ENCODE measurements at places on chromosomes 11 and 22. TPM values are rescaled to one million over a fixed set of nuclear protein-coding genes. Genes with fewer than 3 reads are reported as not detected.

DNA sequence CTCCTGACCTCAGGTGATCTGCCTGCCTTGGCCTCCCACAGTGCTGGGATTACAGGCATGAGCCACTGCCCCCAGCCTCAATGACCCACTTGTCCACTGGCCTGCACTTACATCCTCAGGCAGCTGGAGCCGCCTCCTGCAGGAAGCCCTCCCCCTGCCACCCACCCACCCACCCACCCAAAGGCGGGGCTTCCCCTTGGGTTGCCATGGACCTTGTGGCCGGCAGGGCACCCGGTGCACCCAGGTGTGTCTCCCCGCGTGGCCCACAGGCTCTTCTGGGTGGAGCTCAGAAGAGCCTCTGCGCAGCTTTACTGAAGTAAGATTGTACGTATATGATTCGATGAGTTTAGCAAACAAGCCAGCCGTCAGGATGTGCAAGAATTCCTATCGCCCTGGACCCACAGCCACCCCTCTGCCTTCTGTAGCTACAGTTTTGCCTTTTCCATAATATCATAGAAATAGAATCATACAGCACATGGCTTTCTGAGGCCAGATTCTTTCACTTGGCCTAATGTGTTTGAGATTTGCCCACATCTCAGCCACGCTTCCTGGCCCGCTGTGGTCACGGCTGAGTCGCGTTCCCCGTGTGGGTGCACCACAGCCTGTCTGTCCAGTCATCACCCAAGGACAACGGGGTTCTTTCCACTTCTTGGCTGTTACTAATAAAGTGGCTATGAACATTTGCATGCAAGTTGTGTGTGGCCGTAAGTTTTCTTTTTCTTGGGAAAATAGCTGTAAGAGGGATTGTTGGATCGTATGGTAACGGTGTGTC is 5.3 kb upstream of the BRSK2 start:
- no peak overlapping the region for H3K27ac ChIP-seq
- no peak overlapping the region for H3K4me3 ChIP-seq
- H3K4me1 ChIP-seq, result no peaks in the 10 kb centered on the region
- DNase-seq, result no peak
- H3K36me3 ChIP-seq, result no peaks in the 10 kb centered on the region

SLC22A6 gene
- total RNA-seq, result not detected

FREY1 gene
- total RNA-seq, result 1.8 TPM

- no peaks in the 10 kb centered on the region for H3K36me3 ChIP-seq
- no peaks in the 10 kb centered on the region for H3K27me3 ChIP-seq
- H3K27ac ChIP-seq, result no peak overlapping the region
- no peak overlapping the region for H3K4me3 ChIP-seq
Measured at GRCh38 chr11:46003572-46003971, 81.1 kb downstream of the LARGE2 start.

- DNase-seq, result peak; percentile 84
- H3K27me3 ChIP-seq, result peaks cover 9% of the 10 kb centered on the region
- H3K4me3 ChIP-seq, result peak within 1 kb of the TSS; percentile 63
Measured at GRCh38 chr11:9003573-9004182, at the start of gene NRIP3. Gene NRIP3 (minus strand): TSS chr11:9004001. CDS start chr11:9003935, 66 bp downstream.

DNA sequence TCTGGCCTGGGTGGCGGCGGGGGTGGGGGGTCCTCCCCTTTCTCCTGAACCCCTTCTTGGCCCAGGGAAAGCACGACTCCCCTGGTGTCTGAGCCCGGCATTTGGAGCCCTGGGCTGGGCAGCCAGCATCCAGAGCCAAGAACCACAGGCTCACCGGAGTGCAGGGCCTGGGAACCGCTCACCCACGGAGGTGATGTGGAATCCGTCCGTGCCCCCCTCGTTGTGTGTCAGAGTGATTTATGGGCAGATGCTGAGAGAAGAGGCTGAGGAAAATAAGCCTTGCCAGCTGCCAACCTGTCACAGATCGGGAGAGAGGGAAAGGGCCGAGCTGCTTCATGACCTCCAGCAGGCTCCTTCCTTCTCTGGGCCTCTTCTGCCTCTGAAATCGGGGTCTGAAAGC is 33.7 kb downstream of the WNT11 start:
- H3K36me3 ChIP-seq, result no peaks in the 10 kb centered on the region
- DNase-seq, result no peak
- no peaks in the 10 kb centered on the region for H3K27me3 ChIP-seq
- H3K4me3 ChIP-seq, result no peak overlapping the region
- no peak overlapping the region for H3K27ac ChIP-seq

GRCh38 chr11:116842909-116843308 is 5.5 kb upstream of the APOA1 start:
- DNase-seq, result no peak
- H3K36me3 ChIP-seq, result no peaks in the 10 kb centered on the region
- H3K4me3 ChIP-seq, result no peak overlapping the region

GRCh38 chr11:65110354-65110861 is 1.3 kb upstream of the TM7SF2 start:
- H3K27ac ChIP-seq, result no peak overlapping the region
- DNase-seq, result peak; percentile 89
- H3K4me3 ChIP-seq, result no peak overlapping the region
- no peaks in the 10 kb centered on the region for H3K36me3 ChIP-seq
- no peaks in the 10 kb centered on the region for H3K27me3 ChIP-seq

TEX12 gene
- 0.28 TPM for total RNA-seq

DNA sequence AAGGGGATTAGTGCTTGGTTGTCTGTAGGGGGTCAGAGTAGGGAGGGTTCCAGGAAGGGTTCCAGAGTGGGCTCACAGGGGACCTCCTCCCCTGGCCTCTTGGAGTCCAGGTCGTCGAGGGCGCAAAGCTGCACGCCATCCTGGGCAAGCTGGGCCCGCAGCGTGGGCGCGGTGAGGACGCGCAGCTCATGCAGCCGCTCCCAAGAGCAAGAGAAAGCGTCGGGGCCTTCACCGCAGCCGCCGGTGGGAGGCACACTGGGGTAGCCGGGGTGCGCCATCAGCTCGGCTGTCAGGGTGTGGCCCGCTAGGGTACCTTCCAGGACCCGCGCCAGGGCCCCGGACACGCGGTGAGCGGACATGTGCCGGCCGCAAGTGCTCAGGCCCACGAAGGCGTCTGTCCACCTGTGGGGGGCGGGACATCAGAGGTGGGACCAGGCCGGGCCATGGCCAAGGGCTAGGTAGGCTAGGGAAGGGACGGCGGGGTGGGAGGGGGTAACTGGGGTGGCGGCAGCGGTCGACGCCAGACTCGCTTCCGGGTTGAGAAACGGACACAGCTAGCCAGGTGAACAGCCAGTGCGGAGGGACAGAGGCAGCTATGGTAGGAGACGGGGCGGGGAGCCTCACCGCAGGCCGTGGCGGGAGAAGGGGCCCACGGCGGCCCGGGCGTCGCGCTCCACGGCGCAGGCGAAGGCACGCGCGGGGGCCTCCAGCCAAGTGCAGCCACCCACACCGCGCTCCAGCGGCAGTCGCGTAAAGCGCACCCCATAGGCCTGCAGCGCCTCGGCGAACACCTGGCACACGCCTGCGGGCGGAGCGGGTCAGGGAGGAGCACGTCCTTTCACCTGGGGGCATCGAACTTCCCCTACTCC is 1.2 kb downstream of the YDJC start:
- no peak for DNase-seq
- H3K36me3 ChIP-seq, result no peaks in the 10 kb centered on the region
- no peaks in the 10 kb centered on the region for H3K27me3 ChIP-seq
- H3K27ac ChIP-seq, result no peak overlapping the region

HSPB2 gene
- 1.0 TPM for total RNA-seq

GRCh38 chr11:65640483-65641296 is 2.8 kb downstream of the SIPA1 start:
- H3K27ac ChIP-seq, result no peak overlapping the region
- peaks cover 13% of the 10 kb centered on the region for H3K36me3 ChIP-seq
- H3K4me1 ChIP-seq, result no peaks in the 10 kb centered on the region
- H3K27me3 ChIP-seq, result no peaks in the 10 kb centered on the region
- no peak for DNase-seq

CCDC188 gene
- not detected for total RNA-seq

- no peak overlapping the region for H3K27ac ChIP-seq
- no peak for DNase-seq
- H3K4me1 ChIP-seq, result no peaks in the 10 kb centered on the region
- H3K27me3 ChIP-seq, result no peaks in the 10 kb centered on the region
- no peaks in the 10 kb centered on the region for H3K36me3 ChIP-seq
Measured at GRCh38 chr11:73957654-73958361, 7.0 kb downstream of the DNAJB13 start.

DNA sequence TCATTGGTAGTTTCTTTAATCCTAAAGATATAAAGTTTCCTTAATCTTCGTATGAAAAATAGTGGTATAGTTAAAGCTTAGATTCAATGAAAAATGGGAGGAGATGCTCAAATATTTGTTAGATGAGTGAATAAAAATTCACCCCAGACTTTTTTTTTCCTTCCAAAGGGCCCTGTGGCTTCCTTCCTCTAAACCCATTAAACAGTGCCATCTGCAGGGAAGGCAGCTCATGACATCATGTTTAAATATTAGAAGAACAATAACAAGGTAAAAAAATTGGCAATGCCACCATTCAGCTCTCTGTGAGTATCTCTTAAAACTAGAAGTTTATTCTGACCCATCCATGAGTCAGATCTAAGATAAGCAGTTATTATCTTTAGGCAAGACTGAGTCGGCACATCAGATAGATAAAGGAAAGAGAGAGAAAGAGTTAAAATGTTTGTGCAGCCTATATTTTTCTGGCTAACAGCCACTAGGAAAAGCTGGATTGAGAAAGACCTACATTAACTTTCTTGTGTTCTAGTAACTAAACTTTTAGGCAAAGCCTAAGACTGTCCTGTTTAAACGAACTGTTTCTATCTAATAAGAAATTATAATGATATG is 19.1 kb upstream of the OOSP1 start:
- H3K4me3 ChIP-seq, result no peak overlapping the region
- H3K4me1 ChIP-seq, result 0 out of 2 replicates have a peak, but pooled peaks cover 4% of the 10 kb centered on the region
- H3K27me3 ChIP-seq, result no peaks in the 10 kb centered on the region

DNA sequence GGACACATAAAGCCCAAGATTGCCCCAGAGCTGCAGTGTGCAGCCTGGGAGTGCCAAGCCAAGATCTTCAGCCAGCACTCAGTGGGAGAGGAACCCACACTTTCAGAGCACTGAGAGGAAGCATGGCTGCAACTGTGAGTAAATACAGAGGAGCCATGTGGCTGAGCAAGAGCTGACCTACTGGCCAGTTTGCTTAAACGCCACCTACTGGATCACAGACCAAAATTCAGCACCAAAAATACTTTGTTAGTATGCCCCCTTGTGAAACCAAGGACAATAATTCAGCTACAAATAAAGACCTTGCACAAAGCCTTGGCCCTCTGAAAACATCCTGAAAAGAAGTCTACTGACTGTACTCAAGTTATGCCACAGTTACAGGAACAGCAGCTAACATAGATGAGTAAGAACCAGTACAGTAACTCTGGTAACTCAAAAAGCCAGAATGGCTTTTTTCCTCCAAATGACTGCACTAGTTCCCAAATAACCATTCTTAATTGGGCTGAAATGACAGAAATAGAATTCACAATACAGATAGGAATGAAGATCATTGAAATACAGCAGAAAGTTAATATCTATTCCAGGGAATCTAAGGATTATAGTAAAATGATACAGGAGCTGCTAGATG is 10.1 kb upstream of the OR4A15 start:
- no peaks in the 10 kb centered on the region for H3K27me3 ChIP-seq
- no peak overlapping the region for H3K27ac ChIP-seq
- H3K4me3 ChIP-seq, result no peak overlapping the region
- H3K4me1 ChIP-seq, result no peaks in the 10 kb centered on the region

DNA sequence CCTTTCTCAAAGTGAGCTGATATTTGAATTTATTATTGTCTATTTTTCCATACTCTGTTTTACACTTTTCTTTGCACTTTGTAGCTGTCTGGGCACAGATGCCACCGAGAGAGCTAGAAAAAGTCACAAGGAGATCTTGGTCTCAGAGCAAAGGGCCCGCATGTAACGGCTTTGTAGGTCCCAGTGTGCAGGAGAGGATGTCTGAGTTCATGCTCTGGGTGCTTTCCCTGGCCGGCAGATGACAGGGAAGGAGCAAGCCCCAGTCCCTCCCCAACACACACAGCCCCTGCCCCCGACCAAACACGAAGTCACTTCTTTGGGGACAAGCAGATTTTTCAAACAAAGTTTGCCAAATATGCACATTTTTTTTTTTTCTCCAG is 55.8 kb downstream of the SMIM38 start:
- no peak for DNase-seq
- H3K27ac ChIP-seq, result no peak overlapping the region

DNA sequence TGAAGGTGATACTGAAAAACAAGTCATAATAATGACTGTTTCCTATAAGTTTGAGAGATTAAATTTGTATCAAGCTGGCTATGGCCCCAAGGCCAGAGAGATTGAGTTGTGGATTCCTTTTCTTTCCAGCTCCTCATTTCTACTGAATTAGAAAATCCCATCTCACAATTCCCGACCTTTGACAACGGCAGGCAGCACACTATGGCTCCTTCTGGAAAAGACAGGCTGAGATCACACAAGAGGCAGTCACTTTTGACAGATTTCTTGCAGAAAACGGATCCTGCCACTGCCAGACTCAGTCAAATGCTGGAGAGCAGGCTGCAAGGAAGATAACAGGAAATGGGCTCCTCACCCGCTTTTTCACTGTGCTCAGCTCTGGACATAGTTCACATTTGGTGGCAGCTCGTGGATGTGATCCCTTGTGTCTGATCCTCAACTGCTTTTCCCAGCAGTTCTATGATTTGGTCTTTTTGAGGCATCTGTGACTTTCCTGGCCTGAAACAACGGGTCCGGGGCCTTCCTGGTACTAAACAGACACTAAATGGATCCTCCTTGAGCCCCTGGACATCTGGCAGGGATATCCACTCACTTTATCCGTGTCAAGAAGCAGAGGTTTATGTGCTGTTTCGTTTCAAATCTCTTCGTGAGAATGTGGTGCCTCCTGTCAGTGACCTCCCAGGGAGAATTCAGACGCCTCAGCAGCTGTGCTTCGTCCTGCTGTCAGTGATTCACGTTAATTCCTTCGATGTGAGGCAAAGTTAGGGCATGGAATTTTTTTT is 26.1 kb upstream of the RTL6 start:
- peak; percentile 45 for DNase-seq
- H3K4me3 ChIP-seq, result no peak overlapping the region
- H3K36me3 ChIP-seq, result no peaks in the 10 kb centered on the region
- no peaks in the 10 kb centered on the region for H3K4me1 ChIP-seq
- peak overlapping the region; percentile 3 for H3K27ac ChIP-seq
- 0 out of 2 replicates have a peak, but pooled peaks cover 2% of the 10 kb centered on the region for H3K27me3 ChIP-seq

OMP gene
- 0.35 TPM for total RNA-seq

DNA sequence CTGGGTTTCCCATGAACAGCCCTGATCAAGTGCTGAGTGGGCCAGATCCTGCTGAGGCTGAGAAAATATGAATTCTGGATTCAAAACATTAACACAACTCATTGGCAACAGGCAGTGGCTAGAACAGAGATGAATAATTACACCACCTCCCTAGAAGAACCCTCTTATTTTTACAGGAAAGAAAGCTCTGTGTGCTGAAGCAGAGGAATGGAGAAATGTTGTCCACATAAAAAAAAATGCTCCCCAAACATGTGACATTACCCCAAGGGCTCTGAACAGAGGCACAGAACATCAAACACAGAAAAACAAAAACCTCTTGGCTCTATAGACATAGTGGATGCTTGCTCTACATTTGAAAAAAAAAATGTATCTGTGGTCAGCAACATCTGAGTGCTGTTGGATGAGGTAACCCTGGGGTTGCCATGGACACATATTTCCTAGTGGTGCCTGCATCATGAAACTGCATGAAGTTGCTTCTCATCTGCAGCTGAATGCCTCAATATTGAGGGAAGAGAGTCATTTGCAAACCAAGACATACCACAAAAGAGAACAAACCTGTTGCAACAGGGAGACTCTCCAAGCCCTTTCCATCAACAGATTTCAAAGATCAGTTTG is 98.8 kb downstream of the SNX19 start:
- no peak for DNase-seq
- H3K4me3 ChIP-seq, result no peak overlapping the region
- H3K4me1 ChIP-seq, result peaks cover 23% of the 10 kb centered on the region
- no peaks in the 10 kb centered on the region for H3K27me3 ChIP-seq
- H3K36me3 ChIP-seq, result no peaks in the 10 kb centered on the region

PICALM gene
- 242 TPM for total RNA-seq

Data from SJCRH30 (cell line).